ENCODE measurements at places on chromosomes 1 and 21.

DNA sequence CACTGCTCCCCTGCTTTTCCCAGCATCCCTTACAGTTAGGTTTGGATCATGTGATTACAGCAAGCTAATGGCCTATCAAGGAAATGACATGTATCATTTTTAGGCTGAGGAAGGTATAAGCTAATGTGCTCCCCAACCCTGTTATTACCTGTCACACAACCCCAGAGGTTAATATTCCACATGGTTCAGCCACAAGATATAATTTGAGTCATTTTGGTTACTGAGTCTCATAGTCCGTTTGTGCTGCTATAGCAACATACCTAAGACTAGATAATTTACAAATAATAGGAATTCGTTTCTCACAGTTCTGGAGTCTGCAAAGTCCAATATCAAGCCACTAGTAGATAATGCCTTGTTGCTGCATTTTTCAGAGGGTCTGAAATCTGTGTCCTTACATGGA is 29.1 kb upstream of the SLC16A1 start:
- DNase-seq = no peak

GRCh38 chr1:18666317-18666920 is 35.8 kb downstream of the PAX7 start:
- DNase-seq = no peak

GRCh38 chr1:114153261-114154145 is at the start of gene SYT6:
SYT6 (minus strand) TSS chr1:114153869; CDS start chr1:114153772, 97 bp downstream.
- DNase-seq = peak; percentile 43

GRCh38 chr1:110262296-110262695 is 52.2 kb downstream of the KCNC4 start:
- no peak for DNase-seq

- no peak for DNase-seq
These were observed 132.4 kb downstream of the MAP3K21 start for GRCh38 chr1:233459968-233460367.

- no peak for DNase-seq
These were observed 69.1 kb upstream of the STUM start for GRCh38 chr1:226479474-226479873.

DNA sequence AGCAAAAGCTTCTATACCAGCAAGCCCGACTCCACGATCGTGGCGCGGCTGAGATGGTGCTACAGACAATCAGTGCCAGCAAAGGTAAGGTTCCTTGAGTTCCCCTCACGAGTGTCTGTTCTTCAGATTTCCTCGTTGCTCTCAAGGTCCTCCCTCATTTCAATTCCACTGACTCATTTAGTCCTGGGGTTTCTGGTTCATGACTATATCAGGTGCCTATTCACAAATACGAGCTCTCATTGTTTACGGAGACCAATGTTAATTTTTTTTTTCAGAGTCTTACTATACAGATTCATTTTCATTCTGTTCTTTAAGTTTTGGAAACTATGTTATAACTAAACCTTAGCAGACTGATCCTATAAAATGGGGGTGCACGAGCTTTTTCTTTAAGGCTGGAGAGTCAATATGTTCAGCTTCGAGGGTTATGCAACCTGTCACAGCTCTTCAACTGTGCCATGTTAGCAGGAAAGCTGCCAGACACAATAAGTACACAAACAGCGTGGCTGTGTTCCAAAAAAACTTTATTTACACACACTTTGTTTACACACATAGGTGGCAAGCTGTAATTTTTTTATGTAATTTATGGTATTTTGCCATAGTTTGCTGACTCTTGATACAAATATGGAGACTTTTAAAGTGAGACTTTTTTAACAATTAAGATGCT is 134.3 kb downstream of the ZP4 start:
- no peak for DNase-seq

DNA sequence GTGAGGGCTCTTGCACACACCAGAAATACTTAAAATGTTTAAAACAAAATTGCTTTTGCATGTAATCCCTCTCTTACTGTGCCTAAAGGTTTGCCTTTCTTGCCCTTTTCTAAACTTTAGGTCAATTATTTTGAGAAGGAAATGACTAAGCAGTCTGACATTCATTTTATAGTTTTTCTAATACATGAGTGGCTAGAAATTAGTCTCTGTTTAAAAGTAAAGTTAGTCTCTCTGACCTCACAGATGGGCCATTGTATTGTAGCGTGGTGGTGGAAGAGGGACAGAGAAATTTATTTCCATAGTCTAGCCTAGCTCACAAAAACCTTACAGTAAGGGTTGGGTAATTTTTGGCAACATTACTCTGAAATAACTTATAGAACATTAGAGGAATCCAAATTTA is 3.6 kb upstream of the COL11A1 start:
- no peak for DNase-seq

- DNase-seq = no peak
These were observed 430 bp downstream of the WASF2 start for GRCh38 chr1:27489501-27489972.

GRCh38 chr1:192513697-192514096 is 61.9 kb upstream of the RGS1 start:
- no peak for DNase-seq

DNA sequence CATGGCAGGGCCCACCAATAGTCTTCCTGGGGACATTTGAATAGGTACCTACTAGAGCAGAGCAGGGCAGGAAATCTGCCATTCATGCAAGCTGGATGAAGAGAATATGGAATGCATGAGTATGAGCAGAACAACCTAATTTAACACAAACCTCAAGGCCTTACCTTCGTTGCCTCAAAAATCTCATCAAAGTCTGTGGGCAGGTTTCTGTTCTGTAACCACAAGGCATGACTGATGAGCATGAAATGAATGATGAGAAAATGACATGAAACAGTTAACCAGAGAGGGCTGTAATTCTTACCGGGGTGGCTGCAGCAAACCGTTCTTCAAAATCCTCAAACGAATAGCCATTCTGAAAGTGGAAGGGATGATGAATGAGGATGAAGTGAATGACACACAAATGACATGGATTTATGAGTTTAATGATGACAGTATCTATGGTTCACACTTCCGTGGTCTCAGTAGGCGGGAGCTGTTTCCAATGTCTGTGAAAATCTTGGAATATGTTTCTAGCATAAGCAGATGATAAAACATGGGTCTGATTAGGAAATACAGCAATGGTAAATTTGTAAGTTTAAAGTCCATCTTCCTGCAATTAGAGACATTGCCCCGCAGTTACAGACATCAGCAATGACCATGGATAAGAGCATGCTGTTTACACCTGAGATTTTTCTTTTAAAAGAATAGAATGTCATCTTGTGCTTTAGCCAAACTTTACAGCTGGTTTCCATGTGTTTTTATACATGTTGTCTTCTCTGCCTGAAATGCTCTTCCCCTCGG is 67.6 kb upstream of the C8B start:
- no peak for DNase-seq

- no peak for DNase-seq
These were observed 1.5 kb downstream of the RPS6KA1 start for GRCh38 chr1:26530895-26531598.

DNA sequence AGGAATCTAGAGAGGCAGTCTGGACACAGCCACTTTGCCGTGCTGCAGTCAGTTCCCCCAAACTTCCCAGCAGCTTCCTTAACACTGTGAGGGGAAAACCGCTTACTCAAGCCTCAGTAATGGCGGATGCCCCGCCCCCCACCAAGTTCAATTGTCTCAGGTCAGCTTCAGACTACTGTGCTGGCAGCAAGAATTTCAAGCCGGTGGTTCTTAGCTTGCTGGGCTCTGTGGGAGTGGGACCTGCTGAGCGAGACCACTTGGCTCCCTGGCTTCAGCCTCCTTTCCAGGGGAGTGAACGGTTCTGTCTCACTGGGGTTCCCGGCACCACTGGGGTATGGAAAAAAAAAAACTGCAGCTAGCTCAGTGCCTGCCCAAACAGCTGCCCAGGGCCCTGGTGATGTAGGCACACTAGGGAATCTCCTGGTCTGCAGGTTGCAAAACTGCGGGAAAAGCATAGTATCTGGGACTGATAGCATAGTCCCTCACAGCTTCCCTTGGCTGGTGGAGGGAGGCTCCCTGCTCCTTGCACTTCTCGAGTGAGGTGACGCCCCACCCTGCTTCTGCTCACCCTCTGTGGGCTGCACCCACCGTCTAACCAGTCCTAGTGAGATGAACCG is 23.7 kb upstream of the HFM1 start:
- no peak for DNase-seq

Measured in mesothelial cell of epicardium (in vitro differentiated cells).